Retinal pigment epithelial cell (primary cell): ENCODE measurements at places on chromosomes 5 and 9.
A peak's percentile ranks its signal among the peaks of the same experiment; 100 is the strongest.

DNA sequence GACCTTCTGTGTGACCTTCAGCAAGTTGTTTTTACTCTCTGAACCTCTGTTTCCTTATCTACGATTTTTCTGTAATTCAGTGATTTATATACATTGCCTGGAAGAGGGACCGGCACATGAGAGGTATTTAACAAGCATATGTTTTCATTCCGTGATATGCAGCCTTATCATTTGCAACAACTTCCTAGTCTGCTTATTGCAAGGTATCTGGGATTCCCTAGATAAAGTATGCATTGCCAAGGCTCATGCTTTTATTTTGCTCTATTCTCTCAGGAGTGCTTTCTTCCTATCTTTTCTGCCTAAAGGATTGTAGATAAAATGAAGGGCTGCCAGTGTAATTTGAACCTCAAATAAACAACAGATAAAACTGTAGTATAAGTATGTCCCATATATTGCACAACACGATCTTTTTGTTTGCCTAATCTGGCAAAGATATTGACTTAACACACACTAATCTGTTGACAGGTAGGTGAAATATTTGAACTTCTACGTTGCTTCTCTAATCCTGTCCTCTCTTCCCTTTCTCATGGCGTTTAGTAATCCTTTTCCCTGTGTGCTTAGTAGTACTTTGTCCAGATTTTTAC lies 377.2 kb upstream of the TNC start:
- DNase-seq, result no peak

DNA sequence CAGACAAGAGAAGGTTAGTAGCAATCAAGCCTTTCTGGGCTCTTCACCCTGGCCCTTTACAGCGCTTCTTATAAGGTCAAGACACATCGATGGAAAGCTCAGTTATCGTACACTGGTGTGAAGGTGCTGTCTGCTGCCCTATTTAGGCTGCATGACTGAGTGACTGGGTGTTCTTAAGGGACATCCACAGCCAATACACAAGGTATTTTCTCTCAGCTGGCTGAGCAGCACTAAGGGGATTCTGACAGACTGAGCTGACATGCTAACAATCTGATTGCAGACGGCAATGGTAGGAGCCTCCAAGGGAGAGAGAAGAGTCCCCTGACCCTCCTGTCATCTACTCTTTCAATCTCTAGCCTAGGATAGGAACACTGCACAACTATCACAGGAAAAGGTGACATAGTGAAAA lies 577.9 kb downstream of the ISL1 start:
- no peak for DNase-seq

- no peak for DNase-seq
These were observed 74.2 kb upstream of the TUSC1 start for GRCh38 chr9:25752398-25752797.

DNA sequence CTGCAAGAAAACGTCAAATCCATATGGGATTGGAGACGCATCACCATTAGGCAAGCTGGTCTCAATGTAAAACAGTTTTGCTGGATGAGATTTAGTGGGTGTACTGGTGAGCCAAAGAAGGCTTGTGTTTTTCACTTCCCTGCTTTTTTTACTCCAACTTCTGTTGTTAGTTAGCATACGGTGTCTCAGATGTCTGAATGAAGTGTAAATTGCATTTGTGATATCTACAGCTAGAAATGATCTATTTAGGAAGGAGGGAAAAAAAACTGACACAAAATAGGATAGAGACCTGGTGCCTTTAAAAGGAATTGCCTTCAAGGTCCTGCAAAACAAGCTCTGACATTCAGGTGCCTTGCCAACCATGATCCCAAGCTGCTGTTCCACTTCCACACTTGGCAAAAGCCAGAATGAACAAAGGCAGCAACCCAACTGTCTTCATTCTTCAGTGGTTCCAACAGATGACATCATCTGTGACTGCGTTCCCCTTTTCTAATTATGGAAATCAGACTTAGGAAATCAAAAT lies 104.2 kb upstream of the RAI14 start:
- no peak for DNase-seq

GRCh38 chr9:32502464-32502863 lies 23.5 kb downstream of the RIGI start:
- no peak for DNase-seq

DNA sequence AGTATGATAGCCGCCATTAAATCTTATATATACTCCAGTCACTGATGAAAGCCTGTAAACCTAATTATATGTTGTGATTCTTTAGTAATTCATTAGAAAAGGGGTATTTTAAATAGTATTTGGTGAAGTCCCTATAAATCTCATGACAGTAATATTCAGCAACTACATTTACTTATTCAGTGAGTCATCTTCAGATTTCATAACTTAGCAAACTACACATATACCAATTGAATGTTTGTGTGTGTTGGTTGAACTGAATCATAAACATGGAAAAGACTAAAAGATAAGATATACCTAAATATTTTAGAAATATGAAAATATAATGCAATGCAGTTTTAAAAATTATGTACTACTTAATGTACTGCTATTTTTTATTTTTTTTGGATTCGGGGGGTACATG lies 1050.4 kb downstream of the MAT2B start:
- DNase-seq, result no peak

DNA sequence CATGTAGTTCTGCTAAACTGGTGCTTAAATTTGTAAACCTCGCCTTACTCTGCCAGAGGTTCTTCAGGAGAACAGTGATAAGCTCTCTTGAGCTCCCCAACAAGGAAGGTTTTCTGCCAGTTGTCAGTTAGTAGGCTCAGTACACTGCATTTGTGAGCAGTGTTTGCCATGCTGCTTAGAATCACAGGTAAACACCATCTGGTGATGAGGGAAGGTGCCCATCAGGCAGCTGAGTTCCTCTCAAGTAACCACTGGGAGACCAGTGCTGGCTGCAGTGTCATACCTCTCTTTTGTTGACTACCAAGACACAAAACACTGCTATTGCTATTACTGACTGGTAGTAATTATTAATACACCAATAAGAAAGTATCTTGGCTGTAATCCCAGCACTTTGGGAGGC lies 186.2 kb upstream of the OTULINL start:
- DNase-seq, result no peak

DNA sequence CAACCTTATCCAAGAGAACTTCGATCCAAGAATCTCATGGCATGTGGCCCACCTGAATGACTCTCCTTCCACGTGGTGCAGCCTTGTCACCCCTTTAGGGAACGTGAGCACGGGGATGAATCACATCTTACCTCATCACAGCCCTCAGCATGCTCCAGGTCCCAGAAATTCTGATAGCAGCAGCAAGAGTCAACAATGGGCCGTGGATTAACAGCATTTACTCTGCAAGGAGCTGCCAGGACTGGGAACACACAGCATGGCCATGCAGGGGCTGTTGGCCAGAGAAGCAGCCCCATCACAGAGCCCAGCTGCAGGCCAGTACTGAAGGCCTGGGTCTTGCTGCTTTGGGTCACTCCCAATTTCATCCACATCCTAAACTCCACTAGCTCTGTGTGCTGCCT lies 150.4 kb downstream of the C5orf15 start:
- peak; percentile 0 for DNase-seq

GRCh38 chr9:112283582-112284253 lies 49.7 kb downstream of the PTBP3 start:
- no peak for DNase-seq

DNA sequence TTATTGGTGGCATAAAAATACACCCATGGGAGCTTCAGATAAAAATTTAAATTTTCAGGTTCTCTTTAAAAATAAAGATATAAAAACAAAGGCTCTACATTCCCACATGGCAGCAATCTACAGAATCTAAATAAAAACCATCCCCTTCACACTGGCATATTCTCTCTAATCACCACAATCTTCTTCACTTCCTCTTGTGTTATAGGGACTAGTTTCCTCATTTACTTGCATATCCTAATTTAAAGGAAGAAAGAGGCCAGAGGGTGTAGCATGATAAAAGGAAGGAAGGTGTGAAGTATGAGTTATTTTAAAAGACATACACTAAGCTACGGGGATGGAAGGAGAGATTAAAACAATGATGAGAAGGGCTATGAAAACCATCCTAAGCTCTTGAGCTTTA lies 390.5 kb downstream of the ZNF608 start:
- DNase-seq, result no peak

DNA sequence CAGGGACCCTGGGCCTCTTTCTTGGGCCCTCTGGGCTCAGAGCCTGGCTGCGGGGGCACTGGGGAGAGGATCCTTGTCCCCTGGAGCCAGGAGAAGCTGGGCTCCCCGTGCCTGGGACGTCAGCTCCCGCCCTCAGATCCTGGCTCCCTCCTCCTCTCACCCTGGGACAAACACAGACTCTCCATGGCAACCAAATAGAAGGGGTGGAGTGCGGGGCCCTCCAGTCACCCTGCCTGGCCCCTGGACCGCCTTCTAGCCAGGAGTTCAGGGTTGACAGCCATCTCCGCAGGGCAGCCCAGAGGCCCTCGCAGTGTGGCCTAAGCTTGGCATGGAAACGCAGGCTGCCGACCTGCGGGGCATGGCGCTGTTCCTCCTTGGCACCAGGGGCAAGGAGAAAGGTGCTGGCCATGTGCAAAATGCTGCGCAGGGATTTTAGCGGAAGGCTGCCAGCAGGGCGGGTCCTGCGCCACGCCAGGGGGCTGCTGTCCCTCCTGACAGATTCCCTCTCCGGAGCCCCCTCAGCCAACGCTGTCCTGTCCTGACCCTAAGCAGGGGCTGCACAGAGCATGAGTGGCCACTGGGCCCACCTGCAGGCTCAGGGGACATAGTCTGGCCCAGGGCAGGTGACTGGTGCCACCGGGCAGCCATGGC lies 1.0 kb downstream of the ZDHHC11 start:
- no peak for DNase-seq

GRCh38 chr9:18159254-18159653 lies 314.7 kb upstream of the ADAMTSL1 start:
- DNase-seq, result no peak

DNA sequence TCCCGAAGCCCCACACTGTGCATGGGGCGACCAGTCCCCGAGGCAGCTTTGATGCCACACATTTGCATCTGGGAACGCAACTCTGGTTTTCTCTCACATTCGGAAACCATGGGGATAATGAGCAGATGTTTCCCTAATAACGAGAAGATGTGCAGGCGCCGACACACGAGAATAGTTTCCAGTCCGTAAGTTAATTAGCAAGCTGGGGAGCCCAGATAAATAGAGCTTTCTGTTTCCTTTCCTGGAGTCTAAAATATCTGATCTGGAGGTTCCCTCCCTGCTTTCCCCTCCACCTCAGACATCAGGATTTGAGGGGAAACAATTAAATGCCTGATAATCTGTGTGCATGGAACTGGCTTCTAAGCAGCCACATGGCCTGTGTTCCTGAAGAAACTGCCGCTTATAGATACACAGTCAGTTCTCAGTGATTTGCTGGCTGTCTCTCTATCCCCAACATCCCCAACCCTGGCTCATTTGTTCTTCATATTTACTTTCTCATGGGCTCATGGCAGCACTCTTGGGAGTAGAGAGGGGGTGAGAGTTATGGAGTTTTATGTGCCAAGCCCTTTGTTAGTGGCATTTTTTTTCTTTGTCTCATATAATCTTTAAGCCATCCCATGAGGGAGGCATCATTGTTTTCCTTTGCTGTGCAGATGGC lies 62.8 kb downstream of the PDZD2 start:
- no peak for DNase-seq
